ENCODE measurements at places on chromosomes 1 and 21.

- no peak for DNase-seq
Observed at GRCh38 chr1:100423832-100424337, 71.6 kb downstream of the CDC14A start.

- no peak for DNase-seq
Observed at GRCh38 chr1:56339093-56339492, 240.3 kb downstream of the PLPP3 start.

GRCh38 chr21:36860736-36861594 is 105.5 kb downstream of the HLCS start:
- no peak for DNase-seq

DNA sequence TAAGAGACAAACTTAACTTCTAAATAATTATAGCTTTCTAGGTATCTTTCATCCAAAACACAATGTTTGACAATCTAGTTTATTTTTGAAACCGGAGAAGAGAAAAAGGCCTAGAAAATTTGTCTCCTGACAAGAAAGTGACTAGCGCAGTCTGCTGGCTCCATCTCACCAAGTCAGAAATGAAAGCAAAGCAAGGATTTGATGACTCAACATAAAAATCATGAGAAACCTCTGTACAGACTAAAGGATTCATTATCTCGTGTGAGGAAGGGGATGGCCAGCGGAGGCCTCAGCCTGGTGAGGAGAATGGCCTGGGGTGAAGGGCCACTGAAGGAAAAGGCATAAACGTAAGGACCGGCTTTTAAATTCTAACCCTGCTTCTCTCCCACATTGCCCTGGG is 20.0 kb upstream of the TSNAX start:
- no peak for DNase-seq

GRCh38 chr1:245571815-245572294 is 417.1 kb downstream of the KIF26B start:
- DNase-seq, result no peak

DNA sequence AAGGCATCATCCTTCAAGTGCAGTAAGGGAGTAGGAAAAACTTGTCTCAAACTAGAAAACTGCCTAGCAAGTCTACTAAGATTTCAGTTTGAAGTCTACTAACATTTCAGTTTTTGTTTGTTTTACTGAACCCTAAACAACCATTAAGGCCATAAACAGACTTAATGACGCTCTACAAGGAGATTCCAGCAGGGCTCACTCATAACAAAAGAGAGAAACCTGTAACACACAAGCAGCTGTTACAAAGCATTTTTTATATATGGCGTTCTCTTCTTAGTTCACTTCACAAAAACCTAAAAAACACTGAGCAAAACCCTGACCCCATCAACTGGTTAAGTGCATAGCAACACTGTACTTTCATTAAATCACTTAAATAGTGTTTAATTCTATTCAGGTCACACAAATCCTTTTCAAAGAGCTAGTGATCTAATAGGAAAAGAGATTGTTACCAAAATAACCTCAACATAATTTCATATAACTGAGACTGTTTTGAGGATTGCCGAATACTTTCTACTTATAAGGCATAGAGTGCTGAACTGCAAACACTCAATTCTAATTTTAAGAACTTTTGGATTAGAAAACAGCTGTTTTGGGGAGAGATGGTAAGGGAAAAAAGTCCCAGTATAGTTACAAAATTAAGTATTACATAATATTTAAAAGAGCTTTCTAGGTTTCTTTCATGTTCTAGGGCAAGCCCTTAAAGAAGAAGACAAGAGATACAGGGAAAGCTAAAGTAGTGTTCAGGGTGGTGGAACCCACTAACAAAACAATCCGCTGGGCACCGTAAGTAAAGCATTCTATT is 1.4 kb downstream of the B3GALNT2 start:
- DNase-seq, result no peak

DNA sequence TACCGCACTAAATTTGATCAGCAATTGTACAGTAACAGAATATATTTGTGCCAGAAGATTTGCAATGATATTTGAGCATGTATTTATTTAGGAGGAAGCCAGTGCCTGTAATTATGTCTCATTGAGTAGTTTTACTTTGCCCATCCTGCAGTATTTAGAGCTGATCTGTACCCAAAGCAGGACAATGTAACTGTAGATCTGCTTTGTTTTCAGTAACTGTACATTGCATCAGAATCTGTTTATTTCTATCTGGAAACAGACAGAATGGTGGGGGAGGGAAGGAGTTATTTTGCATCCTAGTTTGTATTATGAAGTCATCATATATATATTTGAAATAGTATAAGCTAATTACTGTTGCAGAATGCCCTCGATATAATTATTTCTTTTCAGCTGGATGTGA is 36.2 kb upstream of the LRRC8C start:
- no peak for DNase-seq

- no peak for DNase-seq
Observed at GRCh38 chr1:222124602-222125001, 382.7 kb upstream of the DUSP10 start.

- DNase-seq, result no peak
Observed at GRCh38 chr1:185433667-185434066, 116.6 kb upstream of the IVNS1ABP start.

- DNase-seq, result no peak
Observed at GRCh38 chr21:29261555-29262540, 36.9 kb upstream of the BACH1 start.

GRCh38 chr1:205921570-205921909 is 21.7 kb downstream of the SLC26A9 start:
- no peak for DNase-seq

DNA sequence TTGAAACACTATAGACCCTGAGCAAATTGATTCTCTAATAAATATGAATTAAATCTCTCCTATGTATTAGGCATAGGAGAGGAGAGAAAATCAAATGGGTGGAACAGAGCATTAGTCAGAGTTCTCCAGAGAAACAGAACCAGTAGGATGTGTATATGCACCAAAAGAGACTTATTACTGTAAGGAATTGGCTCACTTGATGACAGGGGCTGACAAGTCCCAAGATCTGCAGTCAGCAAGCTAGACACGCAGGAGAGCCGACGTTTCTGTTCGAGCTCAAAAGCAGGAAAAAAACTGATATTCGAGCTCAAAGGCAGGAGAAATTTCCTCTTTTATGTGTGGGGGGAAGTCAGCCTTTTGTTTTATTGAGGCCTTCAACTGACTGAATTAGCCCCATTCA is 259.2 kb upstream of the KAZN start:
- no peak for DNase-seq

- no peak for DNase-seq
Observed at GRCh38 chr1:12591267-12591938, 26.6 kb downstream of the DHRS3 start.

DNA sequence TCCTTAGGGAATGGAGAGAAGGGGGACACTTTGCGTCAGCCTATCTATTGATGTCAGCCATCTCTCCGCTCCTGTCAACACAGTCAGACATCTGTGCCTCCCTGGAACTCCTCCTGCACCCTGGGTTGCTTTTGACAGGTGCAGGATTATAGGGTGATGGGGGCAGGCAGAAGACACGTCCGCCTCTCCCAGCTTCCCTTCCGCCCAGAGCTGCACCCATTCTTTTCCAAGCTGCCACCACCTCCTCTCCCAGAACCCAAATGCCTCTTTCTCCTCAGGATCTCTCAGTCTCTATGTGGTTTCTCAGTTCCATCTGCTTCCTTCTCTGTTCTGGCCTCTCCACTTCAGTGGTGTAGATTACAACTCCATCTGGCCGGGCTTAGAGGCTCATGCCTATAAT is 17.1 kb upstream of the KIF1B start:
- no peak for DNase-seq

DNA sequence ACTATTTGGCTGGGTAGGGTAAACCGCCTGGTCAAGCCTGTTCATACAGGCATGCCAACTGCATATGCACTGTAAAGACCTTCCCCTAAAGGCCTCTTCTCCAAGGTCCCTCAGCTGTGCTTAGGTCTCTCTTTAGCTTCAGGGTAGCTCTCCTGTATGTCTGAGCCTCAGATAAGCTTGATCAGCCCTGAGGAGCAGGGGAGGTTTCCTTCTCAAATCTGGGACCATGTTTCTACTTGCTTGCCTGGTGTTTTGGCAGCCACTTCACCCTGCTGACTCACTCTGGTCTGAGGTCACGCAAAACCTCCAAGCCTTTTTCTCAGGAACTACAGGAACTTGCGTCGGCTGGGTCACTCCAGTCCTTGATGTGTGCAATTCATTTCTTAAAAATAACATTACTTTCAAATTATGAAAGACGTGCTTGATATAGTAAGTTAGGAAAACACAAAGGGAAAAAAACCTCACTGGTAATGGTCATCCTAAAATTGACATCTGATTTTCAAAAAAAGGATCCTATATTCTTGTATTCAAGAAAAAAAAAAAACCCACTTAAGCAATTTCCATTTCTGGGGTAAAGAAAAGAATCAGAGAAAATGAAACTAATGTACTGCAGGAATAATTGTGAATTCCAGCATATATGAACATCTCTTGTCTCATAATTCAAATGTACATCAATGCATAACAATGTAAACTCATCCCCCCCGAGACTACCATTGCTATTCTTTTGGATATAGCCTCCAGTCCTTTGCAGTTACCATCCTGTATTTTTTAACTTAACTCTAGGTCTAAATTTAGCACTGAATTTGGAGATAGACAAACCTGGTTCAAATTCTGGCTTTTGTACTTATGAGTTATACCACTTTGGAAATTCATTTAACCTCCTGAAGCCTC is 24.8 kb upstream of the RNF19B start:
- peak; percentile 90 for DNase-seq

GRCh38 chr1:229845410-229846138 is 219.5 kb downstream of the URB2 start:
- DNase-seq, result no peak

- DNase-seq, result no peak
Observed at GRCh38 chr1:184150776-184151531, 99.4 kb downstream of the TSEN15 start.

DNA sequence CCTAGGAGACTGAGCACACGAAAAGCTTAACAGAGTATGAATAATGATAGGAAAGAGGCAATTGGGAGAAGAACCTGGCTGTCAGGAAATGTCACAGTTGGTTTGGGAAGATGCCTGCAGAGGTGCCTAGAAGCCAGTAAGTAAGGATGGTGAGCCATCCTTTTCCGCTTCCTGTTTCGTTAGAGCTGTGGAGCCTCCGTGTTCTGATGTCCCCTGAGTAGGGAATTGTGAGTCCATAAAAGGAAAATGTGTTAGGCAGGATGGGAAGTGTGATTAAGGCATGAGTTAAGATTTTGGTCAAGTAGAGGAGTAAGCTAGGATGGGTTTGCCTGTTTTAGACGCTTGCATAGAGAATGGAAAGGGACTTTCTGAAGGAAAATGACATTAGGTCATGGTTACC is 9.0 kb downstream of the CLIC4 start:
- DNase-seq, result no peak

GRCh38 chr21:27681841-27682240 is 715.0 kb upstream of the ADAMTS5 start:
- no peak for DNase-seq

DNA sequence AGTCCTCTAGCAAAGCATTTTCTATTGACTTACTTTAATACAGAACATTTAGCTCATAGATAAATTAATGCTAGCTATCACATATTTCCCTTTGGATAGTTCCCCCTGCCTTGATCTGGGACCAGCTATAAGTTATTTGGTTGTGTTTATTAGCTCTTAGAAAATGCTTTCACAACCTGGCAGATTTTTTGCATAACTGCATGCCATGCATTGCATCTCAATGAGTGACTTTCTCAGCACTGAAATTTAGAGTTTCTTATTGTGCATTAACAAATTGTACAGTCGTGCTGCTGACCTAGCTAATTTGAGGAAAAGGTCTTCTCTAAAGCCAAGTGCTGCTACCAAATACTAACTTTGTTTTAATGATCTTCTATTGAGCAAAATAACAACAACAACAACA is 164.8 kb downstream of the PLPPR5 start:
- DNase-seq, result no peak

GRCh38 chr21:46468108-46468774 is 9.6 kb downstream of the DIP2A start:
- DNase-seq, result no peak

GRCh38 chr1:101178688-101179491 is 57.9 kb upstream of the S1PR1 start:
- no peak for DNase-seq

DNA sequence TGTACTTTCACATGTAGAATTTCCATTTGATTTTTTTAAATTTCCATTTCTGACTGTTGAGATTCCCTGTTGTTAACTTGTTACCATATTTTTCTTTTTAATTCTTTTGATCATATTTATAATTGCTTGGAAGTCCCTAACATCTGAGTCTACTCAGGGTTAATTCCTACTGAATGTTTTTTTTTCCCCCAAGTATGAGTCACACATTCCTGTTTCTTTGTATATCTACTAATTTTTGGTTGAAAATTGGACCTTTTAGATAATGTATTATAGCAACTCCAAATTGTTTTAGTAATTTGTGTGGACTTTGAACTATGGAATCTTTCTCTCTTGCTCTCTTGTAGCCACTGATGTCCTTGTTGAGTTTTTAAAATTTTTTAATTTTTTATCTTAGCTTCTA is 54.6 kb downstream of the STXBP3 start:
- DNase-seq, result no peak

DNA sequence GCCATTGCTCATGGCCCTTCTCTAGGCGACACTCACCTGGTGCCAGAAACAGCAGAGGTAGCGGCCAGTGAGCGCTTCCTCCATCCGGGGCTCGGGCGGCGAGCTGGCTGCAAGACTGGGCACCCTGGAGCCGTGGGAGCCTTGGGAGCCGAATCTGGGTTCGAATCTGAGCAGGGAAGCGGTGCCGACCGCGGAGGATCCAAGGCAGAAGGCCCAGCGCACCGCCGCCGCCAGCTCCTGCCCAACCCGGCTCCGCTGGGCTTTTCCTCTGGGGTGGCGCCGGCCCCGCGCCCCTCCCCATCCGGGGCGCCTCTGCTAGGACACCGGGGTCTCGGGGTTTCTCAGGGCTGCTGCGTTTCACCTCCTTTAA is 1.7 kb upstream of the PRDM16 start:
- DNase-seq, result no peak

- DNase-seq, result no peak
Observed at GRCh38 chr1:59691261-59691660, 123.5 kb upstream of the HOOK1 start.

DNA sequence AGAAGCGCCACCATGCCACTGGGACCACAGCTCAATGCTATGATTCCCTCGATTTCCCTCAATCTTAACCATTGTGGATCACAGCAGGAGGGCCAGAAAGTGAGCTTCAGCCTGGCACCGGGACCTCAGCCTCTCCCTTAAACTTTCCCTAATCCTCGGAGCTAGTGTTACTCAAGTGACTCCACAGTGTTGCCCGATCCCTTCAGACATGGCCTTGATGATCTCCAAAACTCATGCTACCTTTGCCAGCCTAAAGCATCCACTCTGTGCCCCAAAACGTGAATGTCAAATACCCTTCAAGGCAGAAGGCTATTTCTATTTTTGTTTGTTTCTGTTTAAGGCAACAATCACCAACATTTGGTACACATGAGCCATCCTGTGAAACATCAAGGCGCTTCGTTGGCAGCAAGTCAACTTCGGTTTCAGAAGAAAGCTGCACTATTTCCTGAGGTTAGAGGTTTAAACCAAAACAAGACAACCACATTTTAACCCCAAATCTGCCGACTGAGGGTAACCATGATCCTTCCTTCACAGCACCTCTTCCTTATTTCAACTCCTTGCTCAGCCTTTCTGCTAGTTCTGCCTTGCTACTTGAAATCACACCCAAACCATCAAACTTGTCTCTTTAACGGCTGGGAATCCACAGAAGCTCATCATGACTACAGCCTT is 94.4 kb upstream of the KRTAP19-8 start:
- no peak for DNase-seq

GRCh38 chr1:31574749-31575368 is 1.5 kb upstream of the TINAGL1 start:
- DNase-seq, result no peak

- no peak for DNase-seq
Observed at GRCh38 chr1:45679123-45679522, 7.2 kb downstream of the GPBP1L1 start.

GRCh38 chr1:118947003-118947765 is 41.0 kb downstream of the TBX15 start:
- DNase-seq, result no peak

Measured in AG09319 (cell line).